Activated CD8-positive, alpha-beta memory T cell treated with anti-CD3 and anti-CD28 coated beads for 36 hours (primary cell): ENCODE measurements at places on chromosomes 5 and 9. TPM values are rescaled to one million over a fixed set of nuclear protein-coding genes. Genes with fewer than 3 reads are reported as not detected.

ANKRD34B gene
- total RNA-seq: not detected

ADAMTS16 gene
- total RNA-seq: not detected

EIF4E1B gene
- total RNA-seq: not detected

CAMK2A gene
- not detected for total RNA-seq

PLEKHG4B gene
- total RNA-seq: 0.04 TPM

PCDHGC5 gene
- total RNA-seq: not detected
